ENCODE measurements at places on chromosomes 3 and 15.

GRCh38 chr3:34357461-34357860 is 559.0 kb downstream of the PDCD6IP start:
- no peak for DNase-seq

DNA sequence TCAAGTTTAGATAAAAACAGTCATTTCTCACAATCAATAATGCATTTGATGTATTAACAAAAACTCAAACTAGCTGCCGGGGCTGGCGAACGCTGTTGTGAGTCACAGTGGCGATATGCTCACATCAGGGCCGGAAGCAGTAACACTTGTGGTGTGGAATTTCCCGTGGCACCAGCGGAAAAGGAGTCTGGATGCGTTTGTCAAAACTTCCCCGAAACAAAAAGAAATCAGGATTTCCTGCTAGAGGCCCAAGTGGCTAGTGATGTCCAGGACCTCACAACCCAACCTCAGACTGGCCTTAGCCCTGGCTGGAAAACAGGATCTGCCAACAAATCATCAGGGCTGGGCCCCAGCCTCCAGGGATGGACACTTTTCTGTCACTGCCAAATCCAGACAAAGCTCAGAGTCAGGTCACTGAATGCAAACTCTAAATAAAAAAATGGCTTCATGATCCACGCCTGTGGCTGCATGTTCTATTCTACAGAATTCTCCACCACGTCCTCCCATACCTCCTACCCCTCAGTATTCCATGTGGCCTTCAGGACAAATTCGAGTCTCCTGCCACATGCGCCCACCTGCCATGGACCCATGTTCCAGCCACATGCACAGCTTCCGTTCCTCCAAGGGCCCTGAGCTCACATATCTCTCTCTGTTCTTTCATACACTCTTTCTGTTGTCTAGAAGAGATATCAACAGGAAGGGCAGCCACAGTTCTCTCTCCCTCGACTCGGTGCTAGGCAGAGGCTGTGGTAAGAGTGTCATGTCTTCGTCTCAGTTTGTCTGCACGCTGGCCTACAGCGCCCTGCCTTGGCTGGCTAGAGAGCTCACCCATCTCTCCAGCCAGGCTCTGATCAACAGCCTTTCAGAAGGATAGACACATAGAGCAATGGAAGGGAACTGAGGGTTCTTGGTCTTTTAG is 35.4 kb downstream of the EHD4 start:
- peak; percentile 71 for DNase-seq

- no peak for DNase-seq
Measured at GRCh38 chr3:102593812-102594602, 159.2 kb downstream of the ZPLD1 start.

DNA sequence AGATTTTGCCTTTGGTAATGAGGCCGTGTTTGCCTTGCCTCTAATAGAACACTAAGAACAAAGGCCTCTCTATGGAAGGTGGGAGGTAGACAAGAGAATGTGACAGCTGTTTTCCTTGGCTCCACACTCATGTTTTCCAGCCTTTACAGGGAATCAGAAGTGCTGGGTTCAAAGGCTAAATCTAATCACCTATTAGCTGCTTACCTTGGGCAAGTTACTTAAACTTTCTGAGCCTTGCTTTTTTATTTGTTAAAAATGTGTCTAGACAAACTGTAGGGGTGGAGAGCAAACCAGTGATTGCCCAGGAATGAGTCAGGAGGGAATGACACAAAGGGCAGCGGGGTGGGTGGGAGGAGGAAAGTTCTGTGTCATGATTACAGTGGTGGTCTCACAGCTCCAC is 179.0 kb downstream of the P3H2 start:
- peak; percentile 1 for DNase-seq

- DNase-seq, result no peak
Measured at GRCh38 chr3:37702478-37703154, 159.1 kb upstream of the CTDSPL start.

- DNase-seq, result no peak
Measured at GRCh38 chr3:11560746-11561145, 83.0 kb downstream of the VGLL4 start.

GRCh38 chr3:177300039-177300833 is 103.0 kb upstream of the TBL1XR1 start:
- no peak for DNase-seq

DNA sequence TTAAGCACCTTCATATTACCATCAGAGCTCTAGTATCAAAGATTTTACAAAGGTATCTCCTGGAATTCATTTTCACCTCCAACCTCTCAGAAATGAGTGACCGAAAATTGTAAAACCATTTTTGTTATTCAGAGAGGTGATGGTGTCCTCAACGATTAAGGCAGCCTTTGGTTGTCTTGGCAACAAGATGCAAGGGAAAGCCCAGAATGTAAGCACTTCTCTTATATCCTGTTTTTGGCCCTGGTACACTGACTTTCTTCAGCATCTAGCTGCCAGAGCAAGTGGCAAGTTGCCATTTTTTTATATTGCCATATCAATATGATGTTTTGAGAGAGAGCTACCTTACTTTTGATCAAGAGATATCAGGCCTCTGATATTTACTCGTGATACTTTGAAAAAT is 384.9 kb upstream of the NECTIN3 start:
- DNase-seq, result no peak

- DNase-seq, result no peak
Measured at GRCh38 chr3:10867384-10867783, 51.4 kb downstream of the SLC6A11 start.

GRCh38 chr3:52126500-52126899 is 27.7 kb downstream of the POC1A start:
- no peak for DNase-seq
